ENCODE measurements at places on chromosomes 4 and X.

GRCh38 chr4:118842055-118842454, 6.1 kb upstream of the SEC24D start:
- no peak for DNase-seq

- DNase-seq = no peak
Observed at GRCh38 chrX:77519765-77520164, 72.6 kb downstream of the FGF16 start.

GRCh38 chr4:88792268-88792781, 94.7 kb upstream of the NAP1L5 start:
- DNase-seq = no peak

DNA sequence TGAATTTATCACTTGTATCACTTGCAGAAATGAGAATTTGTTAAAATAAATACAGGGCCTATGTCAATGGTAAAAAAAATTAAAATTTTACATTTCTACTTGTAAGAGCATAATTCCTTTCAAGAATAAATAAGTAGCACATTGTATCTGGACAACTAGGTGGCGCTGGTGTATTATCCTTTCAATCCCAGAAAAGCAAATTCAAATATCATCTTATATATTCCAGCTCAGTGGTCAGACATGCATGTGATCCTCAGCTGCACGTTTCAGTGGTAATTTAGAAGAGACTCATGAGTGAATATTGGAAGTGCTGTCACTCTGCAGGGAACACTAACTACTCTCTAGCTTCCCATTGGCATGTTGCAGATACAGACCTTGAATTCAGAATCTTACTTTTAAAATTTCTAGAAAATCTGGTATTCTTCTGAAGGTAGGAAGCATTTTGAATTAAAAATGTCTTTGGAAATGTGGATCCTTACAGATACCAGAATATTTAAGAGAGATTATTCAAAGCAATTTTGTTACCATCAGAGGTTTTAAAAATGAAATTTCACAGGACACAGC, 1414.7 kb upstream of the TENM3 start:
- peak; percentile 76 for DNase-seq

DNA sequence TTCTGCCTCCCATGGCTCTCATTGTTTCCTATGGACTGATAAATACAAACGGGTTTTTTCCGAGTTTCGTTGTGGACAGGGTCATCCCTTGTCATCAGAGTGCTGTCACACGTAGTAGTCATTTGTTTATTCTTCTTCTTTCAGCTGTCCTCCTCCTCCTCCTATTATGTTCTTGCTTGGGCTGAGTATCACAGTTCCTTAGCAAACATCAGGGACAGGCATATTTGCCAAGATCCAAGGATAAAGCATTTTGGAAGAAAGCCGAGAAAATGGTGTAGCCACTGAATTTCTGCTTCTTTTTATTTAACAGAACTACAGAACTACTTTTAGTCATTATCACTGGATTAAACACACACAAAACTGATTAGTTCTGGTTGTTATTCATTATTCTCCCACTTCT, 167.9 kb downstream of the MAML3 start:
- peak; percentile 46 for DNase-seq

- no peak for DNase-seq
Observed at GRCh38 chr4:76634220-76634619, 199.2 kb downstream of the SHROOM3 start.

- no peak for DNase-seq
Observed at GRCh38 chr4:106195435-106195950, 120.5 kb downstream of the TBCK start.

GRCh38 chr4:98692411-98692810, 34.0 kb upstream of the TSPAN5 start:
- DNase-seq = no peak

DNA sequence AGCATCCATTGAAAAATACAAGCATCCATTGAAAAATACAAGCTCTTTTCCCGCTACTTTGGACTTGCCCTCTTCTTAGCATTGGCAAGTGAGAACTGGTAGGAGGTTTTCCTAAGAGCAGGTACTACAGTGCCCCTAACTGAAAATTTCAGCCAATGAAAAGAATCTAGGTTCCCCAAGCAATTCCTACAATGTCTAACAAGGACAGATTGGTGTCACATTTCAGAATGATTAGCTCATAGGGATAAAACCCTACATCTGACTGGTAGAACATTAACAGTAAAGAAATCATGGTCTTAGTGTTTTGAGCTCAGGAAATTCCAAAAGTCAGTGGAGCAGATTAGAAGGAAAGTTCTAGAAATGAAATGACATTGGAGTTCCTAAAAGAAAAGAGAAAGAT, 68.6 kb upstream of the QRFPR start:
- no peak for DNase-seq

DNA sequence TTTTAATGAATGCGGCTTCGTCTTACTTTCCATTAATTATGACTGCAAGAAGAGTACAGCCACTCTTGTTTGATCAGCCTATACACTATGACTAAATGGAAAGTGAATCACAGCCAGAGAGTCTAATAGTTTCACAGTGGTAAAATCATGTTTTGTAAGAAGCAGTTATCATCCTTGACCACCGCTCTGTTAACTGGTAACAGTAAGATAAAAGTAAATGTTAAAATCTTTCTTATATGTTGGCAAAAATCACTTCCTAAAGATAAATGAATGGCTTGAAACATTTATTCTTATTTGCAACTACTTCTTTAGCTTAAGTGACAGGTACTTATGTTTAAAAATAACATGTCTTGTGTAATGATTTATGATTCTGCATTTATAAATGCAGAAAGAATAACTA, 13.2 kb downstream of the GALNT7 start:
- DNase-seq = no peak

DNA sequence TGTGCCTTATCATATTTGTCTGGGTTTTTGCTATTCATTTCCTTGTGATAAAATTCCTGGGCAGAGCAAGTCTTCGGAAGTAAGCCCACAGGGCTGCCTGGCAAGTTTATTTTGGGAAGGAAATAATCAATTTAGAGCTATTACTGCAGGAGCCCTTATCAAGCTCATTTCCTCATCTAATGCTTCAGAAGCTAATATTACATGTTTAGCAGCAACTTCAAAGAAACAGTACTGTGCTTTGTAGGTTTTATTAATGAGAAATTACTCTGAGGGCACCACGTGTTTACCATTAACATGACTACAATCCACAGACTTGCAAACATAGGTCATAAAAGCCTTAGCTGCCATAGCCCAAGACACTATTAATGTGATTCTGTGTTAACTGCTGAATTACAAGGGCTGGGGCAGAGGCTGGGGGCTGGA, 540.0 kb downstream of the SPRY1 start:
- no peak for DNase-seq

- DNase-seq = no peak
Observed at GRCh38 chr4:39825090-39825489, 127.2 kb downstream of the UBE2K start.

DNA sequence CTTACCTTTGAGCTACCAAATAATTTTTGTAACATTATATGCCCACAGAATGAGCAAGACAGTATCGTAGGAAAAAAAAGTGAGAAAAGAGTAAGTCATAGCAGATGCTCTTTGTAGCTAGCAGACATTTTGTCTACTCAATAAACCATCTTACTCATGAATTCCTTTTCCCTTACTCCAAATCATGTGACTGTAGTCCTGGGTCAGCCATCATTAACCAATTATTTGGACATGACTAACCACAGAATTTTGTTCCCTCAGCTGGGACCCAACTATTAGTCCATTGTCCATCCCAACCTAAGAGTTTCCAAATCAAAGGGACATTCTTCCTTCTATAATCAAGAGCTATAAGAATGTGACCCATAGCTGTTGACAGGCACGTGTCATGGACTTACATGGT, 11.4 kb downstream of the UBE2D3 start:
- no peak for DNase-seq

DNA sequence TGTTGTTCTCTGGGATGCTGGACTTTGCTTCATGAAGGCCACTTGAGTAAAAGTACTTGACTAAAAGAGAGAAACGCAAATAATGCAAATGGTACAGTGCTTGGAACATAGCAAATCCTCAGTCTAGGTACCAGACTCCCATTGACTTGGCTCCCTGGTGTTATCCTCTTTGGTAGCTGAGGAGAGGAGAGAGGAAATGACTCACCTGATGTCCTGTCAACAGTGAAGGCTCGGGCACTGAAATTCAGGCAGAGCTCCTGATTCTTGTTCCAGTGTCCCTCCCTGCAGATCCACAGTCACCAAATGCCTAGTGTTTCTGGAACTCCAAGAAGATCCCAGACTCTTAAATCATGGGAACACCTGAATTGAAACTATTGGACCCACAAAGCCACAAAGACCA, 22.5 kb upstream of the TCEAL4 start:
- no peak for DNase-seq

GRCh38 chrX:149830192-149830873, 48.6 kb downstream of the MAGEA9 start:
- DNase-seq = peak; percentile 0

DNA sequence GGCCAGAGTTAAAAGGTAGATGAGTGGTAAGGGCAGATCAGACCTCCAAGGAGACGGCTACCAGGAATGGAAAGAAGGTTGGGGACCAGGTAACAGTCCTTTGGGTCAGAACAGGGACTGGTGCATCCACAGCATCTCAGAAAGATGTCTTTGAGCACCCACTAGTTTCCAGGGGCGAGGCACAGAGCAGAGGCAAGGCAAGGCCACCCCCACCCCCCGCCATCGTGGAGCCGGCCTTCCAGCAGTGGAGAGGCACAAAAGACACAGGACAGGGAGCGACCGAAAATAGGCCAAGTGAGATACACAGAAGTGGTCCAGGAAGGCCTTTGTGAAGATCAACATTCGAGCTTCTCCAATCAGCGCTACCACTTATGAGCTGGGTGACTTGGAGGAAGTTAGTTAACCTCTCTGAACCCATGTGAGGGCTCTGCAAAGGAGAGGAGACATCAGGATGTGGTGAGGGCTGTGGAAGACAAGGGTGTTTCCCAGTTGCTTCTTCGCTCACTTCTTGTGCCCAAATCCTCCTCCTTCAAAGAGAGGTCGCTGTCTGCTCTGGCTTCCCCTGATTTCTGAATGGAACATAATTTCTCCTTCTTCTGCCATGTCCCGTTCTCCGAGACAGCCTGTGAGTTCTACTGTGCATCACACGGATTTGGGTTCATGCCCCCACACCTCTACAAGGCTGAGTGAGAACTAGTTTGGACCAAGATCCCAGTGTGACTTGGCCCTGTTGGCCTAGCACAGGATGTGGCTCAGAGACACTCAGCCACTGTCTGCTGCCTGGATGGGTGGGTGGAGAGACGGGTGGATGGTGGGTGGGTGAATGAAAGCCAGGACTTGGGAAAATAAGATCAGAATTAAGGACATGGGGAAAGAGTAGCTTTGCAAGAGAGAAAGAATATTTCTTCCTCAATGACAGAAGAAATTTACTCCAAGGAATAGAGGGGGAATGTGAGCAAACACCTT, 16.7 kb upstream of the MSX1 start:
- no peak for DNase-seq

- DNase-seq = peak; percentile 12
Observed at GRCh38 chrX:116204932-116205331, 34.4 kb downstream of the AGTR2 start.

DNA sequence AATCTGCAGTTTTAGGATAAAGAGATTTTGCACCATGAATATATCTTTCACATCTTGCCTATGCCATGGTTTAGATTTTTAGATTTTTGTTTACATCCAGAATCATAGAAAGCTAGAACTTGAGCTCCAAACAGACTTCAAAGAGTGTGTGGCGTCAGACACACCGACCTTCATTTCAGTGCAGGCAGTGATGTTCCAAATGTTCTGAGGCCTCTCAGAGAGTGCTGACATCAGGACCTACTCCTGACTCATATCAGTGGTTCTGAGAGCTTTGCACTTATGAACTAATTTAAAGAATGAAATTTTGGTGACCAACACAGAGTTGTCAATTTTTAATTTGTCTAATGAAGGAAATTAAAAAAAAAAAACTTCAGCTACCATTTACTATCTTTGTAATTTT, 18.3 kb downstream of the CXCR3 start:
- no peak for DNase-seq

DNA sequence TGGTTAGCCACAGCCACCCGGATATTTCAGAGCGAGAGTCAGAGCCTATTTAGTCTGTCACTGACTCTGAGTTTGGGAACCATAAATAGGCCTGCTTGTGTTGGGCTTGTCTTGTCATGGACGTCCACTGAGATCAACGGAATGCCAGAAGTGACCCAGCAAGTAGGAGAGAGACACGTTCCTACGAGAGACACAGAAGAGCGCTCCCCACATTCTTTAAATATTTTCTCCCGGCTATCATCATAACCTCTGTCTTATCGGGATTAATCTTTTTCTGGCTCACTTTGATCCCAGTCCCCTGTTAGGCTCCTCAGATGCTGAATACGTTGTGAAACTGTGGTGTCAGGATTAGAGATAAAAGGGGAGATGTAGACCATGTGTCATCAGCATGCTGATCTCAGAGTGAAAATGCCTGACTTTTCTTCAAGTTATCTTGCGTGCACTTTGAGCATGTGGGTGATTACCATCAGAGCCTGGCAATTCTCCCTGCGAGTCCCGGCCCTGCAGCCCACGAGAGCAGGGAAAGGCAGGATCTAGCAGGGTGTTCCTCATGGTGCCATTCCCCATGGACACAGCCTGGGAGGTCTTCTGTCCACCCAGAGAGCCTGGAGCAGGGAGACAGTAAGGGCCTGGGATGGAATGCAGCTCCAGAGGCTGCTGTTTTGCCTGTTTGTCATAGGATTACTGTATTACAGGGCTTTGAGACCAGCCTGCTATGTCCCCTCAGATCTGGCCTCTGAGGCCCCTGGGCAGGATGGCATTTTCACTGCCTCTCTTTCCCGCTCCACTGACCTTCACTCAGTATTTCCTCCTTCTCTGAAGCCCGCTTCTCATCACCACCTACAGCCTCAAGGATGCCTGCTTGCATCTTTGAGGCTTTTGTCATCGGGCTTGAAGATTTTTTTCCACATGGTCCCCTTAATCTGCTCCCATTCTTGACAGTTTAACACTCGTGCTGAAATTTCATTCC, 2.8 kb upstream of the TENM3 start:
- DNase-seq = no peak

GRCh38 chr4:45350438-45350837, 624.1 kb upstream of the GNPDA2 start:
- DNase-seq = peak; percentile 14

GRCh38 chr4:22202246-22202974, 253.8 kb upstream of the KCNIP4 start:
- DNase-seq = no peak

GRCh38 chr4:167088115-167088514, 146.2 kb downstream of the SPOCK3 start:
- no peak for DNase-seq

GRCh38 chr4:141158219-141158618, 24.9 kb upstream of the RNF150 start:
- DNase-seq = peak; percentile 70

- no peak for DNase-seq
Observed at GRCh38 chr4:88609387-88609786, 17.1 kb downstream of the HERC3 start.

DNA sequence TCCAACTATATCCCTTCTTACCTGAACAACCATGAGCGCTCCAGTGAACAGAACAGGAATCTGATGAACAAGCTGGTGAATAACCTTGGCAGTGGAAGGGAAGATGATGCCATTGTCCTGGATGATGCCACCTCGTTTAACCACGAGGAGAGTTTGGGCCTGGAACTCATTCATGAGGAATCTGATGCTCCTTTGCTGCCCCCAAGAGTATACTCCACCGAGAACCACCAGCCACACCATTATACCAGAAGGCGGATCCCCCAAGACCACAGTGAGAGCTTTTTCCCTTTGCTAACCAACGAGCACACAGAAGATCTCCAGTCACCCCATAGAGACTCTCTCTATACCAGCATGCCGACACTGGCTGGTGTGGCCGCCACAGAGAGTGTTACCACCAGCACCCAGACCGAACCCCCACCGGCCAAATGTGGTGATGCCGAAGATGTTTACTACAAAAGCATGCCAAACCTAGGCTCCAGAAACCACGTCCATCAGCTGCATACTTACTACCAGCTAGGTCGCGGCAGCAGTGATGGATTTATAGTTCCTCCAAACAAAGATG, 870.2 kb downstream of the ADGRL3 start:
- no peak for DNase-seq
